ENCODE measurements at places on chromosomes 16 and 17.

DNA sequence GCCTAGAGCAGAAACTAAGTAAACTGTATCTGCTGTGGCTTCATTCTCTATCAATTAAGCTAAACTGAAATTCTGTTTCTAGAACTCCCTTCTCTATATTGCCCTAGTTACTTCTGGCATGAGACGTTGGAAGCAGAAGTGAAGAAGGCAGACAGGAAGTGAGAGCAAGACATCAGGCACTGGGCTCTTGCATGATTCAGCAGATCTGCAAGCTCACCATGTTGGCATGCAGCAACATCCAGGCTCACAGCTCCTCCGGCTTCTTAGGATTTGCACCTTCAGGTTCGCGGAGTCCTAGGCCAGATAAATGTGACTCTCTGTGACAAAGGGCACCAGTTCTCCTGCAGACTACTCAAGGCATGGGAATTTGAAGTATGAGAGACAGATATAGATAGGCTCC, 148.3 kb downstream of the CDH8 start:
- no peak for DNase-seq

GRCh38 chr17:44961921-44962350, 6.2 kb downstream of the C1QL1 start:
- DNase-seq: no peak

DNA sequence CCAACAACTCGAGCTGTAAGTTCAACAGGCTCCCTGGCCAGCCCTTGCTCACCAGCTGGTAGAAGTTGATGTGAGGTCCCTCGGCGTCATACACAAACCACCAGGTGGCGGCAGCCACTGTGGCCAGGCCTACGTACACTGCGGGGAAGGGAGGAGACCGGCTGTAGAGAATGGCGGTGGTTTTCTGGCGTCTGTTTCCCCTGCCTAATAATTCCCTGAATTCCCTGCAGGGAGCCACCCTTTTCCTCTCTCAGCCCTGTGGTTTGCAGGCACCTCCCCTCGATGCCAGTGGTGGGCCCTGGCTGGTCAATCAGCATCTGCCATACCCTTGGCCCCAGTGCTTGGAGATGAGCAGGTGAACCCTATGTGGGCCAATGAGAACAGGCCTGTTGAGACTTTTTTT, 18.9 kb upstream of the P2RX1 start:
- peak; percentile 47 for DNase-seq

DNA sequence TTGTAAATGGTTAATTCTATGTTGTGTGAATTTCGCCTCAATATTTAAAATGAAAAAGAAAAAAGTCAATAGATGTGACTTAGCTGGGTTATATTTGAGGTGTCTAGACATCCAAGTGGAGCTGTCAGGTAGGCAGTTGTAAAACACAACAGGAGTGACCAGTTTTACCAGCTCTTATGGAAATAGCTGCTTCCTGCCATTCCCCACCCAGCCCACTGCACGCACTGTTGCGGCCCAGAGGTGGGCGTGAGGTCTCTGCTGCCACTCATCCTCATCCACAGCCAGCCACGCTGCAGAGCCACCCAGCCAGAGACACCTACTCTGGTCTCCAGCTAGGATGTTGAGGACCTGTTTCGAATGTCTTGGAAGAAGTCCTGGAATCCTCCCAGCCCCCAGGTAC, 3.4 kb upstream of the CARD14 start:
- DNase-seq: no peak

- DNase-seq: no peak
Observed at GRCh38 chr16:27169511-27170071, 33.7 kb upstream of the KDM8 start.

DNA sequence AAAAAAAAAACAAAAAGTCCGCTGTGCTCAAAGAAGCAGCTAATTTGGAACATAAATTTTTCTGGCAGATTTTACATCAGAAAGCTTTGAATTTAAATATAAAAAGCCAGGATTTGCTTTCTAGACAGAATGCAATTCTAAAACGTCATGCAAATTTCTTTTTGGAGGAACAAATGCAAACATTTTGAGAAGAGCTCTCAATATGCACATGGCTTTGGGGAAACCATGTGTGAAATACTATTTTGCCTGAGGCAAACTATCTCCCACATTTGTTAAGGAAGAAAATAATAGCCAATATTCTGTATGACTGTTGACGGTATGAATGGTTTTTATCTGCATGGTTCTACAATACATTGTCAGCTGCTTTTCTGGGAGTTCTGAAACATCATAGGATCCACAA, 320.0 kb upstream of the PSMD7 start:
- DNase-seq: no peak

GRCh38 chr16:30786115-30786935, 680 bp downstream of the ZNF629 start:
- no peak for DNase-seq

DNA sequence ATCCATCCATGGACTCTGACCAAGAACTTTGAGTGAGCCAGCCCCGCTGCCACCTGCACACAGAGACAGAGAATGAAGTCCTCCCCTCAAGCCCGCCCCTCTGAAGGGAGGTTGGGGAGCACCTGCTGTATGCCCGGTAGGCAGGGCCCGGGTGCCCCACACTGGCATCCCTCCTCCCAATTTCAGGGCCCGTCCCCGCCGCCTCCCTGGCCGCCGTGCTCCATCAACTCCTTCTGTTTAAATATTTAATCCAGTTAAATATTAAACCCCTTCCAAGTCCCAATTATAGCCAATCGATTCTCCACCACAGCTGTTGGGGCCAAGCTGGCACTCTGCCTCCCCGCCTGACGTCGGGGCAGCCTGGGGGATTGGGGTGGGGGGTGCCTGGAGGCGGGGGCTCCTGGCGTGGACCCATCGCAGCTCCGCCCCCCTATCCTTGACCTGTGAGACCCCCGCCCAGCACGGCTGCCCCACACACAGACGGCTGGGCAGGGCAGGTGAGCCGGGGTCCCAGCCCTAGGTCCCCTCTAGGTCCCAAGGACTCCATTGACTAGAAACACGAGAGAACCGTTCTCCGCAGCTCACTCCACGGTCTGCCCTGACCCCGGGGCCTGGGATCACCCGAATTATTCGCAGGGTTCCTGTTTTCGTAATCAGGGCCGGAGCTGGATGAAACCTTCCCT, 18.0 kb upstream of the CACNA1H start:
- no peak for DNase-seq

DNA sequence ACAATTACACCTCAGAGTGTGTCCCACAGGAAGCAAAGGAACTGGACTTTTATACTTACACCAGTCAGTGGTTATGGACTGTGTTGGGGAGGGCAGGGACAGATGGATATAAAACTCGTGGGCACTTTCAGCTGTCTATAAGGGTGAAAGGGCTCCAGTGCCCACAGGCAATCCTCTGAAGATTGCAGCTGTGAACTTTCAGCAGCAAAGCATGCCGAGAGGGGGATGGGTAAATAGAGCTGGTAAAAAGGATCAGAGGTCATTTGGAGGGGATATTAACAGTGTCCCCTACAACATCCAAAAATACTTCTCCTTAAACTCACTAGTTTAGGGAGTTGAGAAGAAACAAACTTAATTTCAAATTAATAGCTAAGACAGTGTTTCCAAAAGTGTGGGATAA, 13.3 kb upstream of the RFWD3 start:
- no peak for DNase-seq

GRCh38 chr17:42192189-42193126, 1.8 kb downstream of the GHDC start:
- no peak for DNase-seq

GRCh38 chr16:471353-472198, 46.1 kb downstream of the RAB11FIP3 start:
- peak; percentile 77 for DNase-seq
